ENCODE measurements at places on chromosomes 7 and 10. TPM values are rescaled to one million over a fixed set of nuclear protein-coding genes. Genes with fewer than 3 reads are reported as not detected.

Gene AEBP1
- total RNA-seq: 6.7 TPM

- no peak for ATAC-seq
Observed at GRCh38 chr7:3805151-3805550, 504.1 kb downstream of the SDK1 start.

GRCh38 chr10:132575320-132576201 is 38.0 kb downstream of the INPP5A start:
- no peak for ATAC-seq

DNA sequence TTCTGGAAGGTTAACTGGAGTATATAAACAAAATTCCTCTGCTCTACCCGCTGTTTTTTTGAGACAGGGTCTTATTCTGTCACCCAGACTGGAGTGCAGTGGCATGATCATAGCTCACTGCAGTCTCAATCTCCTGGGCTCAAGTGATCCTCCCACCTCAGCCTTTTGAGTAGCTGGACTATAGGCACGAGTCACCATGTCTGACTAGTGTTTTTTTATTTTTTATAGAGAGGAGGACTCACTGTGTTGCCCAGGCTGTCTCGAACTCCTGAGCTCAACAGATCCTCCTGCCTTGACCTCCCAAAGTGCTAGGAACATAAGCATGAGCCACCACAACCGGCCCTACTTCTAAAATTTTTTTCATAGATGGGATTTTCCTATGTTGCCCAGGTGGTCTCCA is 2.2 kb downstream of the RAB18 start:
- ATAC-seq: no peak

DNA sequence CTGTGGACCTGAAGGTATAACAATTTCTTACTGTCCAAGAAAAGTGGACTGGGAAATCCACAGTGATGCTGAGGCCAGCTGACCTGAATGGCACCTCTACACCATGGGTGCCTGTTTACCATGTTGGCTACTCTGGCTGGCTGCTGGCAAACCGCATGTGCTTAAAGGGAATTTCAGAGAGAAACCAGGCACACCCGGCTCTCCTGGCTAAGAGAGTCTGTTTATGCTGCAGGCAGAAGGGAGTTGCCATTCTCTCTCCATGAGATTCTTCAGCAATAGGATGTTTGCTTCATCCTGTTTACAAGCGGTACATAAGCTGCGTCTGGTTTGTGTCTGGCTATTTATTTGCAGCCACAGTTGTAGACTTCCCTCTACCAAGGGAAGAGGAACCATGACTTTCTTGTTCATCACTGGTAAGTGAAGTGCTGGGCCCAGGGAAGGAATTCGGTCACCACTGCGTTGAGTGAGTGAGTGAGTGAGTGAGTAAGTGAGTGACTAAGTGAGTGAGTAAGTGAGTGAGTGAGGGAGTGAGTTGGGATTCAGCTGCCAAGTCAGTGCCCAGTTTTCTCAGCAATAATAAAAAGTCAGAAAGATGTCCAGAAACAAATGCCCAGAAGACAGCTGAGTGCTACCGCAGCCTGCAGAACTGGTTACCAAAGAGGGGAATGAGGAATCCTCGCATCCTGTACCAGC is 90.4 kb downstream of the COBL start:
- ATAC-seq: peak; percentile 85

GRCh38 chr7:86708031-86708680 is 64.4 kb downstream of the GRM3 start:
- ATAC-seq: no peak

DNA sequence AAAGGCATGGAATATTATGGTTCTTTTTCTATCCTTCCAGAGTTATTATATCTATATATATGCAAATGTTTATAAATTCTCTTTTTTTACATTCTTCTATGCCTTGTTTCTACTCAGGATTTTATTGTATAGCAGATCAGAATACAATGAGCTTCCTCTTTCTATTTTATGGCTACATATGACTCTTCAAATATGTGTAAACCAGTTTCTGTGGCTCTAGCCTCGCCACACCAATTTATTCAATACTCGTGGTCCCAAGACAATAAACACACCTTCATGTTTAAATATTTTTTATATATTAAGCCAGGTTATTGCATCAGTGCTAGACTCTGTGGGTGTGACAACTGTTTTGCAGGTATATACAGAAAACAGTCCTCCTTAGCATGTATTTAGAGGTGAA is 237.5 kb upstream of the MKLN1 start:
- ATAC-seq: no peak

- ATAC-seq: no peak
Observed at GRCh38 chr7:18087026-18087686, 59.5 kb upstream of the PRPS1L1 start.

Gene RET
- total RNA-seq: 0.20 TPM

- ATAC-seq: peak; percentile 18
Observed at GRCh38 chr10:110115784-110116520, 91.5 kb upstream of the MXI1 start.

- no peak for ATAC-seq
Observed at GRCh38 chr10:90862908-90863514, 5.2 kb upstream of the HTR7 start.

Data from esophagus mucosa (tissue), 1 donor.